CD8-positive, alpha-beta memory T cell (primary cell): ENCODE measurements at places on chromosomes 2 and 18.

DNA sequence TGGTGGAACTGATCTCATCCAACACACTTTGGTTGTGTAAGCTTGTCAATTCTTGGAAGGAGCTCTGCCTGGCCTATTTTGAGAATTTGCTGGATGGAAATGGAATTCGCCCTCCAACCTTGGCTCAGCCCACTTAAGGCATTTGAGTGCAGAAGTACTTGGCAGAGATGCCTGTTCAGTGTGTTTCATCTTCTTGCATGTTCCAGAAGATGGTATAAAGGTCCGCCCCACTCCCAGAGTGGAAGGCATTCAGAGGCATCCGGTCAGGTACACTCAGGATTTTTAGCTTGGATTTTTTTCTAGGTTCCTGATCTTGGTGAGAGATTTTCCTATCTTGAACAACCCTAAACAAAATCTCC, 61.3 kb upstream of the TXNDC2 start:
- DNase-seq = no peak

GRCh38 chr2:121099329-121100290, 185.4 kb downstream of the TFCP2L1 start:
- no peak for DNase-seq

DNA sequence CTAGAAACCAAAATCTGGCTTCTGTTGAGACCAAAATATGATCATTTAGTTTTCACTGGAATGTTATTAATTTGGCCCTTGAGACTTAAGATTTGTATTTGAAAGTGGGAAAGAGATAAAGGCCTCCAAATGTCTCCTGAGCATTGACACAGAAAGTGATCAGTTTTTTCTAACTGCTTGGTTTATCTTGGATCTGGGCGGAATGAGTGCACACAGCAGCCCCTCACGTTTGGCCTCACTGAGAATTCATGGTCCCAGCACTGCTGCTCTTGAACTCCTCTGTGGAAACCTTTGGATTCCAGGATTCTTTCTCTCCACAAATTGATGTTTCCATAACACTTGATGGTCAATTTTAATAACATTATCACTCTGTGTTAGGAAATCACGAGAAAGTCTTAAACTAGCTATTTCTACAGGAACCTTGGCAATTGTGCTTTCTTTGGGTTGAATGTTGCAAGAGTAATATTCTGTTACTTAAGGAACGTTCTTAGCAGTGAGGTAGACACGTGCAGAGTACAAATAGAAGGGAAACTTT, 180.3 kb upstream of the BCL2L11 start:
- DNase-seq = no peak

- no peak for DNase-seq
Observed at GRCh38 chr2:158914731-158915130, 53.7 kb upstream of the TANC1 start.

DNA sequence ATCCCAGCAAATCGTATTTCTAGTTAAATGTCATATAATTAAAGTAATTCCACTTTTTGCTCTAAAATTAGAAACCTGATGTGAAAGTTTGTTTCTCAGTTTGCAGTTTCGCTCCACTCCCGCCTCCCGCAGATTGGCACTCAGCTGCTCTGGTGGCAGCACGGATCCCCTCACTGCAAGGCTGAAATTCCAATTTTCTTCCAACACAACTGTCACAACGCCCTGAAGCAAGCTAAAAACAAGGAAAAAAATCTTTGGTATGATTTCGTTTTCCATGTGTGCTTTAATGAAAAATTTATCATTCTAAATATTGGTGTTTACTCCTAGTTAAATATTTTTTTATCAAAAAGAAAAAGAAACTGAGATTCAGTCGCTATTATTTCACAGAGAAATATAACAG, 38.5 kb downstream of the FTCDNL1 start:
- no peak for DNase-seq

- no peak for DNase-seq
Observed at GRCh38 chr2:48508461-48509124, 21.4 kb upstream of the STON1 start.

DNA sequence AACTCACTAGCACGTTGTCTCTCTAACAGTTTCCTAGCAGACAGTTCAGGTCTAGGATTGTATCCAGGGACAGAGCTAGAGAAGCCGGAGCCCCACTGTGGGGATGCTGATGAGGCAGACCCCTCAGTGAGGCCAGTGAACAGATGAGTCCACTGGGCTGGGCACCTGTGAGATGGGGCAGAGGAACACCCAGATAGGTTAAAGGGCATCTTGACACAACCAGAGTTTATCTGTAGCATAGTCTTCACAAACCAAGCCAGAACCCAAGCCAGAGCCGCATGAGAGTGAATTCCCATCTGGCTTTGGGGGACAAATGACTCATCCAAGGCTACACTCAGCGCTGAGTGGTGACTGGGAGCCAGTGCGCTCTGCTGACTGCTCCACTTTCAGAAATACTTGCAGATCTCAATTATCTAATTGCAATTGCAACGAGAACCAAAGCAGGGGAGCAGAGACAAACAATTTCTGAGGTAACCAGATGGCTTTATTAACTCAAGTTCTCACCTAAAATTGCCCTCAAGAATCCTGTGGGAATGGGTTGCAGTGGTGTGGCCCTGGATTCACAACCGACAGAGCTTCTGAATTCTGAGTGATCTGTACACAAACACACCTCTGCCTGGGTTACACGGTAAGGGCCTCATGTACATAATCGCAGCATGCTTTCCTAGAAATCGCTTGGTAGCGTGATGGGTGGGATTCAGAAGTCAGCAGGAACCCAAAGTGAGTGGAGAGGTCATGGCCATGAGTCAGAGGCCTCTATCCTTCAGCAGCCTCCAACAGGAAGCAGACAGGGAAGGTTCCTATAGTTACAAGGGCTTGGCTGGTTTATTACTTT, 48.7 kb upstream of the MSH2 start:
- no peak for DNase-seq

DNA sequence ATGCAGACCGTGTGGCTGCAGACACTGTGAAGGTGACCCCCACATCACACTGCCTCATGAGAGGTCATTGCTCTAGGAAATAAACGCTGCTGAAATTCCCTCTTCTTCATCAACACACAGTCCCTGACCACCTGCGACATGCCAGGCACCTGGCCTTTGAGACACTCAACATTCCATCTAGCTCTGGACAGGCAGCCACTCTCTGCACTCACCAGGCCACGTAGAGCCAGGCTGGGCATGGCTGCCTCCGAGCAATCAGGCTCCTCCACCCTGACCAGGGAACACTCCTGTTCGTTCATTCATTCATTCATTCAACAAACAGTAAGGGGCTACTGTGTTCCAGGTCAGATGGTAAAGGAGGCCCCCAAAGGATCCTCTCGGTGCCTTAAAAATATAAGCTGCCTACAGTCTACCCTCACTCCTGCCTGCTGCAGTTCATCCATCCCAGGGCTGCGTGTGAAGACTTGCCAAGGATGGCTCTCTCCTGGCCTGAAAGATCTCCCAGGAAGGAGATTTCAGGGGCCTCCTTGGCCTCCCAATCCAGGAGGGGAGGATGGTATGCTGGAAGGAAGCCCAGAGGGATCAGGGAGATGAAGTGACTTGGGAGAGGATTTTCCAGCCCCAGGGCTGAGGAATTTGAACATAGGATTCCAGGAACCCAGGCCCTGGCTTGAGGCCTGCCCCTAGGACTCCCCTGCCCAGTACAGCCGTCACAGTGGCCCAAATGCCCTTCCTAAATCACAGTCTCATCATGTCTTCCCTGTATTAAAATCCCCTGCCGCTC, 66.7 kb downstream of the TNS1 start:
- no peak for DNase-seq

GRCh38 chr2:138081225-138082073, 117.2 kb downstream of the HNMT start:
- no peak for DNase-seq

DNA sequence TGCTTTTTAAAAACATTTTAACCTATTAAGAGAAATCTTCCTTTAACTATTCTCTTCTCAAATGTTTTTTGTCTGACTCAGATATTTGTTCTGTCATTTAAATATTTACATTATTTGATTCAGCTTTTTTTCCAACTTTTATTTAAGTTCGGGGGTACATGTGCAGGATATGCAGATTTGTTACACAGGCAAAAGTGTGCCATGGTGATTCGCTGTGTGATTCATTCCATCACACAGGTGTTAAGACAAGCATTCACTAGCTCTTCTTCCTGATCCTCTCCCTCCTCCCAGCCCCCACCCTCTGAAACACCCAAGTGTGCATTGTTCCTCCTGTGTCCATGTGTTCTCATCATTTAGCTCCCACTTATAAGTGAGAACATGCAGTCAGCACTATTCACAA, 19.4 kb downstream of the SP100 start:
- no peak for DNase-seq

DNA sequence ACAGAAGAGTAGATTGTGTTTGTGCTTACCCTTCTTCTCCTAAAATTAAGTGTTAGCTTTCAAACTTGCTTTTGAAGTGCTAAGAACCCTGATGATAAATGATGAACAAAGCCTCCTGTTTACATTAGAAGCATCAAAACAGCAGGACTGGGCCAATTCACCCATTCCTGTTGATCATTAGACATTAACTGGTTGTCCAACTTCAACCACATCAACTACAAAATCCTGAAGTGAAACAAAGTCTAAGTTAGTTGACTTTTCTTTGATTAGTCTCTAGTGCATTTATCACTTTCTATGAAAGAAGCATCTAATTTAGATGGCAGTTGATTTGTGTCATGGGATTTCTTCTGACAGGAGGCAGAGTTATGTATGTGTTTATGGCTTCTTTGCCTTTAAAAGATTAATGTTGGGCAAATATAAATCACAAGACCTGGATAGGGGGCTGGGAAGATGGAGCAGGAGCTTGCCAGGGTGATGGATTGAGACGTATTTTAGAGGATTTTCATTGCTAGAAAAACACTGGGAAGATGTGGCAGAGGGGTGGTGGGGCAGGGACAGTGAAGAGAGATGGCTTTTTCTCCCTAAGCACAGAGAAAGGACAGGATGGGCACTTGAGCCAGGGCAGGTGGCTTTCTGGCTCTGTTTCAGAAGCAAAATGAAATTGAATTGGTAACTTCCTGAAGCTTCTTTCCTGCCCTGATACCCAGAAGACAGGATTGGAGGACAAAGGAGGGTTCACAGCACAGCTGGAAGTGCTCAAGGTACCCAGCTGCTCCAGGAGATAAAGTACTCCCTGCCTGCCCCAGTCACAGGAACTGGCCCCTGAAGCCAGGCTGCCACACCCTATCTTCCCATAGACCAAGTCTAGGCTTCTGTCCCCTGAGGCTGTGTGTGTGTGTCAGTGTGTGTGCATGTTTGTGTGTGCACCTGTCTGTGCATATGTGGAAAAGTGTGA, 20.5 kb downstream of the GYPC start:
- no peak for DNase-seq

DNA sequence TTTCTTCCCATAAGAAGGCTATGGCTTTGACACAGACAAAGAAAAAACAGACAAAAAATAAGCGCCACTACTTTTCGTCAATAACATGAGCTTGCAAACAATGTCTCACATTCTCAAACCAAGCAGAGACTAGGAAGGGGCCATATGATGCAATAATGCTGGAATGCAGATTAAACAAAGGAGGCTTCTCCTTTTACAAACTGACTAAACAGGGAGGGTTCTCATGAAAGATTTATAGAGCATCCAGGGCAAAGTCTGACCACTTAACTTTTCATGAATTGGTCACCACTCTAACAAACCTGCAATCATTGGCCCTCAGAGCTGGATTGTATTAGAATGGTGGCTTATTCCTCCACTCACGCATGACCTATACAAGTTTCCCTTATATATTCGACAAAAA, 663.3 kb upstream of the CHAC2 start:
- DNase-seq = no peak

DNA sequence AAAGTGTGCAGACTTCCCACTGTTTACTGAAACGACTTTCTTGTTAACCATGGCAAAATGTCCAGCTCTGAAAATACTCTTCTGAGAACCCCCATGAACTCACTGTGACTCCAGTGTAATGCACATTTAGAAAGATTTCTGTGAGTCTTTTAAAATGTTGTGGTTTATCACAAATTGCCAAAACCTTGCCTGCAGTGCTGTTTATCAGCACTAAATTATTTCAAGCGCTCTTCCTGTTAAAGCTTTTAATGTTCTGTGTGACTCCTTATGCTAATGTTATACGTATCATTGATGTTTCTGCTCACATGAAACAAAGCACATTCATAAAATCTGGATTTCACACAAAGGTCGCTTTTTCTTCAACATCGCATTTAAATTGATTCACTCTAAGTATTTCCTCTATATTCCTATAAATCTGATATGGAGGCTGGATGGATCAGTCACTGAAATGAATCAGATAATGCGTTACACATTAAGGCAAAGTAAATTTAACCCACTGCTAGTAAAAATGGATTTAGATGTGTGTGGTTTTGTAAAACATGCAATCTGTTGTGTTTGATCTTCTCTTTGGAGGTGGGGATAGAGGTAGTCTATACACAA, 521.2 kb downstream of the NYAP2 start:
- no peak for DNase-seq

- no peak for DNase-seq
Observed at GRCh38 chr2:1503471-1504310, 90.4 kb downstream of the TPO start.

- no peak for DNase-seq
Observed at GRCh38 chr18:36719630-36720029, 109.2 kb downstream of the TPGS2 start.

GRCh38 chr2:182186132-182186735, 200.6 kb downstream of the PPP1R1C start:
- no peak for DNase-seq

DNA sequence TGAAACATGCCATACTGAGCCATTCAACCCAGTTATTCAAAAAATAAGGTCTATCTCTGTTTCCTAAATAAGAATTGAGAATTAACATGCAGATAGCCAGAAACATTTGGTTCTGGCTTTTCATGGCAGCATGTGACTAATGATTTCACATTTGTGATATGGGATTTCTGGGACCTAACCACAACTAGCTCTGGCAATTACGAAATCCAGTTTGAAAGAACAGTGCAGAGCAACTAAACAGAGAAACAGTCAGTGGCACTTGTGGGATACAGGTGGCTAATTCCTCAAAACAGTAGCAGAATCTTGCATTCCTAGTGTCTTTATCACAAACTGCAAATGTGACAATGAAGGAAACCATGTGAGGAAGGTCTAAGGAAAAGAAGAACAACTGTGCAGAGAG, 637.8 kb upstream of the CHAC2 start:
- DNase-seq = no peak

DNA sequence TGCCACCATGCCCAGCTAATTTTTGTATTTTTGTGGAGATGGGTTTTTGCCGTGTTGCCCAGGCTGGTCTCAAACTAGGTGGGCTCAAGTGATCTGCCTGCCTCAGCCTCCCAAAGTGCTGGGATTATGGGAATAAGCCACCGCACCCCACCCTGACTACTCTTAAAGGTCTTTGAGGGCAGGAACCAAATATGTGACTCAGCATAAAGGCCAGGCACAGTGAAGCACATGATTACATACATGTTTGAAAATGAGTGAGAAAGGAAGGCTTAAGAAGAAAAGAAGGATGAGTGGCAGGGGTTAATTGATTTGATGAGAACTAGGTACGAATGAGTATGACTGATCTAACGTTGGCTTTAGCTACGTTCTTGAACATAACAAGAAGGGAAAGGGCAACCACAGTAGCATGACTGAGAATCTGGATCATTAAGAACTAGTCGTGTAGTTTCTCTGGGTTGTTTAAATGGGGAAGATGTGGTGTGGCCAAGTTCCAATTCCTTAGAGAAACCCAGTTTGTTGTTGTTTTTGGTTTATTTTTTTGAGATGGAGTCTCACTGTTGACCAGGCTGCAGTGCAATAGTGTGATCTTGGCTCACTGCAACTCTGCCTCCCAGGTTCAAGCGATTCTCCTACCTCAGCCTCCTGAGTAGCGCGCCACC, 6.8 kb downstream of the RESP18 start:
- DNase-seq = no peak

- no peak for DNase-seq
Observed at GRCh38 chr2:238434846-238435751, 8.4 kb downstream of the ASB1 start.
